ENCODE measurements at places on chromosomes 5 and 9.

DNA sequence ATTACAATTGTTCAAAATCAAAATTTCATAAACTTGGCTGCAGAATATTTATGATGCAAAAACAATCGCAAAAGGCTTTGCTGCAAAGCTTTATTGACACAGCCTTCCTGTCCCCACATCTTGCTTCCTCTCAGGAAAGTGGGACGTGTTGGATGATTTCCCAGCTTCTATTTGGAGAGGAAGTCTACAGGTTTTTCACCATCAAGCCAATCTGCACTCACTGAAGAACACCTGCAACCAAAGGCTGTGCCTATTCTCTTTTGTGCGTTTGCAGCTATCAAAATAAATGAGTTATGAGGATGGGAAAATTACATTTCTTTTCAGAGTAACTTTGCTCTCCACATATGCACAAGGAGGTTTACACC, 214.4 kb downstream of the PLK2 start:
- DNase-seq: no peak

GRCh38 chr5:27234916-27235315, 196.5 kb upstream of the CDH9 start:
- no peak for DNase-seq

GRCh38 chr5:143233031-143233430, 170.5 kb downstream of the NR3C1 start:
- DNase-seq: no peak

DNA sequence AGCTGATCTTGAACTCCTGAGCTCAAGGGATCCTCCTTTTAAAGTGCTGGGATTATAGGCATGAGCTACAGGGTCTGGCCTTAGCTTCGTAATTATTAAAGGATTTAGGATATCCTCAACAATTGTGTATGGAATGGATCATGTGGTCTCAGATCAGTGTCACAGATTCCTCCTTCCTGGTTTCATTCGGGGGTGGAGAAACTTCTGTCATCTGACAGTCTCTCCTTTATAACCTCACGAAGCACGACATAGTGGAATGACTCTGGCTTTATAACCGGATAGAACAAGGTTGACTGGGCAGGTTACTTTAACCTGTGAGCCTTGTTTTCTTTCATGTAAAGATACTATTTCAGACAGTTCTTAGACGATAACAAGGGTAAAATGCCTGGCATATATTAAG, 4.4 kb upstream of the GNG10 start:
- DNase-seq: no peak

DNA sequence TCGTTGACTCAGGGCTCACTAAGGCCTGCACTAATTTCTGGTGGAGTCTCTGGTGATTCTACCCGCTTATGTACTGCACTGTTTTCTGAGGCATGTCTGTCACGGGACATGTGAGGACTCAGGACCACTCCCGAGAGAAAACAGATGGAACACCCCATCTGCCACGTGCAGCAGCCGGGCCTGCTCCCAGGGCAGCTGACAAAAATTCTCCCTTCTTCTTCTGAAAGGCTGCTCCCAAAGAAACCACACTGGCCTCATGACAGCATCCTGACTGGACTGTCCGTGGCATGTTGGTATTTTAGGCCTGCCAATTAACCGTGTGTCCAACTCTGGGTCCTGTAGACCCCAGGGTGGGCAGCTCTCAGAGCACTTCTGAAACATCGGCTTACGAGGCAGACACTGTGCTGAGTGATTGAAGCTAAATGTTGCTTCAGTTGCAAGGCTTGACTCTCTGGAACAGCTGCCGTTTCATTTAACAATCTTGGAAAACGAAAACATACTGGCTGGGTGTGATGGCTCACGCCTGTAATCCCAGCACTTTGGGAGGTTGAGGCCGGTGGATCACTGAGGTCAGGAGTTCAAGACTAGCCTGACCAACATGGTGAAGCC, 39.0 kb downstream of the FAM240B start:
- DNase-seq: no peak

DNA sequence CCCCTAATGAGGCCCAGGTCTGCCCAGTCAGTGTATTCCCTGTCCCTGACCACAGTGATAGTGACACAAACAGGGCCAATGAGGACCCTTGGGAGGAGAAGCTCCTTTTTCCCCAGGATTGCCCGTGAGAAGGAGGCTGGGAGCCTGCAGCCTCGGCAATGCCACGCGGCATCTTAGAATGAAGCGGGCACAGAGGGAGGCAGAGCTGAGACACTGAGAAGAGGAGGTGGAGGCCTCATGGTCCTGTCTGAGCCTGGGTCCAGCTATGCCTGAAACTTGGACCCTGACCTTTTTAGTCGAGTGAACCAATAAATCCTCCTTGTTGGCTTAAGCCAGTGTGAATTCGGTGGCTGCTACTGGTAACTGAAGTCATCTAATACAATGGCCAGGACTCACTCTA, 28.4 kb downstream of the STC2 start:
- no peak for DNase-seq

DNA sequence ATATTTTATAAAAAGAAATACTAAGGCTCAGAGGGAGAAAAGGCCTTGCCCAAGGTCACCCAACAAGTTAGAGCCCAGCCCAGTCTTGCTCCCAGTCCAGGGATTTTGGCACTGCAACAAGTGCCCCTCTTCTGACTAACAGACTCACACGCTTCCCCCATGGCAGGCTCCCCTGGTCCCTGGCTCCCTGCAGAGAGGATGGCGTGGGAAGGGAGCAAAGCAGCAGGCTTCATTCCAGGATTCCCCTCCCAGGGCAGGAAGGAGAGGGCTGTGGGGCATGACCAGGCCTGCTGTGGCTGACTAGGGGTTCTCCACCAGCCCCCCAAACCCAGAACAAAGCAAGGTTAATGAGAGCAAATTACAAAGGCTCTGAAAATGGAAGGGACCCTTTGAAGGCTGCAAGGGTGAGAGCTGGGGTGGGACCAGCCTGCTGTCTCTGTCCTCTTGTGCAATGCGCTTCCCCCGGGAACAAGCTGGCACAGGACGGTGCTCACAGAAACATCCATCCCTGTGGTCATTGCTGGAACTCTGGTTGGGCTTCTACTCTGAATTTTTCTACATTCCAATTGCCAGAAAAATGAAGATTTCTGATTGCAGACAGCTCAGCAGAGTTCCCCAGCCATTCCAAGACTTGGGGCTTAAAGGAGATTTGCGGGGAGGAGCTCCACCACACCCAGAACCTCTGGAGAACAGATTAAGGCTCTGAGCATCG, 37.1 kb upstream of the FAT2 start:
- no peak for DNase-seq

DNA sequence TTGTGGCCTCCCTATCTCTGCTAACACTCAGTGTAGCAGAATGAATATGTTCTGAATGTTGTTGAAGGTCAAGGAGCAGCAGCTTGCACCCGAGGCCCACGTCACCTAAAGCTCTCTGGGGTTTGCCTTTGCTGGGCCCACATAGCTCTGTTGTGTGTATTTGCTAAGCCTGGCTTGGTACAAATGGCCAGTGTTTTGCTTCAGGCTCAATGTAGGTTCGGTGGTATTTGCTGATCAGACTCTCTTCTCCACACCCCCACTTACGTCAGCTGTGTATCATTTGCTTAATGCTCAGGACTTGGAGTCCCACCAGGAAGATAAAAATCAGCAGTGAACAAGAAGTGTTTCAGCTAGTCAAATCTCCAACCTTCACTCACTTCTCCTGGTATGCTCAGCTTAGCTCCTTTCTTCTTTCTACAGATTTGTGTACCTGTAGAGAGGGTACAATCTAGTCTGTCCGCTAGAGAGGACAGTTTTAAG, 4.8 kb upstream of the RFESD start:
- DNase-seq: no peak

DNA sequence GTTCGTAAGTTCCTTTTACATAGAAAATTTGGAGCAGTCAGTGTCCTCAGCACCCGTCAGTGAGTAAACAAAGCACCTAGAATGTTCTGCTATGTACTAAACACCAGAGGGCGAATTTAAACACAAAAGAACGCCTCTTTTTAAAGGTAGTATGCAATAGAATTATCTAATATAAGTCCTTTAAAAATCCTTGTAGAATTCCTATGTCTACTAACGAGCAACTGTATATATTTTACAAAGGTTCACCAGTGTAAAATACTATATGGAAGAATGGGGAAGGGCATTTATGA, 499 bp upstream of the TMEM232 start:
- DNase-seq: no peak

- no peak for DNase-seq
Measured at GRCh38 chr5:140365282-140365681, 5.3 kb downstream of the SLC4A9 start.

GRCh38 chr9:130899051-130899748, 2.6 kb upstream of the QRFP start:
- DNase-seq: no peak

- DNase-seq: no peak
Measured at GRCh38 chr9:101486693-101487442, 46.8 kb upstream of the RNF20 start.

DNA sequence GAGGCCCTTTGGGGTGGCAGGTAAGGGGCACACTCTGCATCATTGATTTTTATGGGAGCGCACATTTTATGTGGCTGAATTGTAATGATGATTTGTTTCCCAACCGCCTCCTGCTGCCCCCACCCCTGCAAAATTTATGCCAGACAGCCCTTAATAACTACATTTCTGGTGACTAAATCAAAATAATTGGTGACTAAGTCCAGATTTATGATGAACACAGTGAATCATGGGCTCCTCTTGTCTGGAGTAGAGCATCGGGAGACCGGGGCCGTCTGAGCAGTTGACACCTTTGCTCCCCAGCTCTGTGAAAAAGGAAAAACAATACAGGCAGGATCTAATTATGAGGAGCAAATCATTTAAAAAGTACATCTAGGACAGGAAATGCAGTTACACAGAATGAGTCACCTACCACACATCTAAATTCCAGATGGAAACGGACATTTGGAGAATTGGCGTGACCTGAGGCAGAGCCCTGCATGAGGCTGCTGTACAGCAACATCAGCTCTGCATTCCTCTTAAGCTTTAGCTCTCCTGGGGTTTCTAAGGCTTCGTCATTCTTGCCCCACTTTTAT, 58.9 kb downstream of the DOCK2 start:
- DNase-seq: no peak

- no peak for DNase-seq
Measured at GRCh38 chr5:57259704-57260103, 85.8 kb downstream of the GPBP1 start.

DNA sequence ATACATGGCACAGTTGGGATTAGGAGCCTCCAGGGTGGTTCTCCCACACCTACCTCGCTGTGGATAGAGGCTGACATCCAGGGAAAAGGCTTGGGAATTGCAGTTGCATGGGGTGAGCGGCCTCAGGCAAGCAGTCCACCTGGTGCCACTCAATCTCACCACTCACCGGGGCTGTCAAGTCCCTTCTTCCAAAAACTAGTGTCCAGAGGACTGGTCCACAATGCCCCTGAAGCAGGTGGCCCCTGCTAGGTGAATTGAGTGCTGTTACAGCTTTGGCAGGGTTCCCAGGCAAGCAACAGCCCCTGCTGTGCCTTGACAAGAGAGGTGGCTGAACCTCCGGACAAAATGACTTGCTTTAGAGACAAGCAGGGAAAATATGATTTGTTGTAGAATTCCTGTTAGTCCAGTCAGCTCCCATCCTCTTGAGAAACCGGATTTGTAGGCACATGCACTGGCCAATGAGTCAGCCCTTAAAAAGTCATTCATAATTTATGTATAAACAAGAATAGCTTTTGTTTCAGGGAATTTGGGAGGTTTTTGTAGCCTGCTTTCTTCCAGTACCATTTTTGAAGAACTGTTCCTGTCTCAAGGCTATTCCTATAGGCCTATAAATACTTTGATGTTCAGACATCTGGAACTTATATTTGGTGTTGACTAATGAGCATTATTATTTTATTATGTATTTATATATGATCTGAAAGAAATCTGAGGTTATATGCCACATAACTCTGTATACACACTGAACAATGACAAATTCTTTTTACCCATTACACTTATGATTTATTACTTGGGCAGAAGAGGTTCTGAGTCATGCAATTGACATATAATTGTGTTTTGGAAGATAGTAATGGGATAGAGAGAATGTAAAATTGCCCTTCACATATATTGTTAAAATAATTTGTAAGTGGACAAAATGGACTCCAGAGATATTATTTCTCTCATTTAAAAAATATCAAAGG, 411.1 kb downstream of the ACTL7B start:
- DNase-seq: no peak

DNA sequence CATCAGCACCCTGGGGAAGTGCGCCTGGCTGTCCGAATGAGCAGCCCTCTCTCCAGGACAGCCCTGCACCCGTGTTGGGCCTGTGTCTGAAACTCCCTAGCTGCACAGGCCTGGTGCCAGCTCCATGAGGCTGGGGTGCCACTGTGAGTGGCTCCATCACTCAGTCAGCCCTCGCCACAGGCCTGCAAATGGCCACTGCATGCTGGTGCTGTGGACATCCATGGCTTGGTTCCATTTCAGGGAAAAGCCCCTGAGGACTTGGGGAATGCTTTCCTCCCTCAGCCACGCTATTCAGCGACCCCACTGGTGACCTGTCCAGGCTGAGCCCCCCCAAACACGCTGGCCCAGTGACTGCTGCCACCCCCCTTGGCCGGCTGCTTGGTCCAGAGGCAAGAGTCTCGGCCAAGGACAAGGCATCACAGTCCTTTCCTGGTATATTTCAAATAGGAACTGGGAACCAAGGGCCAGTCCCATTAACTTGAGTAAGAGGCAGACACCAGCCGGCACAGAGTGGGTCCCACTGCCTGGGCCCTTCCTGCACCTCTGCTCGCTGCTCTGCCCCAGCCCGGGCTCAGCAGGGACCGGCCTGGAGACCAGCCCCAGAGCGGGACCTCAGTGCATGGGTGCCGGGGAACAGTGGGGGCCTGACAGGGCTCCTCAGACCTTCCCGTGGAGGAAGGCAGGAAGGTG, 181.3 kb downstream of the AUH start:
- DNase-seq: no peak

DNA sequence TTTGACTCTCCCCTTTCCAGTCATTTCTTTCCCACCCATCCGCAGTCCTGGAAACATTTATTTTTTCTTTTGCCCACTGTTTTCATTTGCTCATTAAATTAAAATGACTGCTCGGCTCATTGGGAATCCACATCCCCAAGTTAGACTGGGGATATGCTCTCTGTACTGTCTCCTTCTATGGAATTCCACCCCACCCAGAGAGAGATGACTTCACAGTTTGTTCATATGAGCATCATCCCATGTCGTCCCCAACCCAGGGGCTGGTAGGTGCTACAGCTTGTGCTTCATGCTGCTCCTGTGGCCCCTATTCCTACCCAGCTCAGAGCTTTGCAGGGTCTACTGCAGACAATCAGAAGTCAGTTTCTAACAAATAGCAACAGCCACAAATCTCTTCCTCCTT, 16.5 kb upstream of the RARS1 start:
- DNase-seq: no peak

GRCh38 chr9:130159915-130160670, 12.1 kb upstream of the NCS1 start:
- no peak for DNase-seq

GRCh38 chr5:139601429-139601828, 40.3 kb downstream of the UBE2D2 start:
- no peak for DNase-seq

GRCh38 chr9:77099388-77099787, 77.9 kb upstream of the VPS13A start:
- no peak for DNase-seq

GRCh38 chr5:140481758-140482157, 65.7 kb upstream of the EIF4EBP3 start:
- no peak for DNase-seq

- no peak for DNase-seq
Measured at GRCh38 chr9:72924154-72924790, 28.6 kb downstream of the ALDH1A1 start.

Data from natural killer cell treated with Interleukin-12 subunit alpha and Interleukin-12 subunit beta and Interleukin-15 and Interleukin-18, amount 100 ng/mL, for 72 hours (primary cell).